Kidney glomerular epithelial cell (primary cell): ENCODE measurements at places on chromosomes 12 and 14.

DNA sequence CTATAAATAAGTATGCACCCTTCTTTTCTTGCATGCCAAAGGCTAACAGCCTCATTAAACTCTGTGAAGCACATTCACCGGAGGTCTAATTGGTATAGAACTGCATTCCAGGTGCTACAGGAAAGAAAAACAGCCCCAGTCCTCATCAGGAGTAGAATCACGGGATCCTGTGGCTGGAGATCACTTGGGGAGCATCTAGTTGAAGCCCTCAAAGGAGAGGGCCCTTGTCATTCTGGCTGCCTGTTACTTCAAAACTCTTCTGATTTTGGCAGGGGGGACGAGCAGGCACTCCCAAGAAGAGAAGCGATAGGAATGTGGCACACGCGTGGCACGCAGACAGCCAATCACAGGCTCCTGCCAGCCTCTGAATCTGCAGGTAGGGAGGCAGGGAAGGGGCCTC is 154.4 kb downstream of the TTC7B start:
- no peak for DNase-seq

GRCh38 chr12:53543539-53543938 is 36.3 kb upstream of the NPFF start:
- DNase-seq, result peak; percentile 34

GRCh38 chr12:93164103-93164880 is 213.4 kb upstream of the NUDT4 start:
- DNase-seq, result no peak

GRCh38 chr14:81727218-81727617 is 193.6 kb upstream of the SEL1L start:
- peak; percentile 79 for DNase-seq

DNA sequence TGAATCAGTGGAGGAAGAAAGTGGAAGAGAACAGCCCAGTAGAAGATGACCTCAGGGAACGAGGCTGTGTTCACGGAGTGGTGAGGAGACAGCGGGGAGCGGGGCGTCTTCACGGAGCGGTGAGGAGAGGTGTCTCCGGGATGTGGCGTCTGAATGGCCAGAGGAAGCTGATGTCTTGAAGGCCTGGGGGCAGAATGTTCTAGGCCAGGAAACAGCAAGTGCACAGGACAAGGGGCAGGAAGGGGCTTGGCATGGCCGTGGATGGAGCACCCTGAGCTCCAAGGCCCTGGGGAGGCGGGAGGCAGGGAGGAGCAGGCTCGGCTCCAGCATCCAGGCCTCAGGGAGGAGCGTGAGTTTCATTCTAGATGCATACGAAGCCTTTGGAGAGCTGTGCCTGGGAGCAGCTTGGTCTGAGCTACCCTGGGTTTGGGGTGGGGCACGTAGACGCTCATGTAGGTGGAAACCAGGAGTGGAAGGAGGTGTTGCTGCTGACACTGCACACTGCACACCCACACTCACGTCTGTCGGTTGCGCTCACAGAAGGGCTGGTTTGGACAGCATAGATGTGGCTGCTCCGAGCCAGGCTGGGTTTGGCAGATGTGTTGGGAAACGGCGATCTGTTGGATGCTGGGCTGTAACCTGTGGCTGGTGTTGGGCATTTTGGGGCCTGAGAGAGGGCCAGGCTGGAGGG is 131.6 kb downstream of the ADGRD1 start:
- DNase-seq, result no peak

- no peak for DNase-seq
Observed at GRCh38 chr12:81597928-81598604, 161.1 kb downstream of the PPFIA2 start.

- DNase-seq, result no peak
Observed at GRCh38 chr14:89814126-89814525, 140.4 kb downstream of the EFCAB11 start.

- no peak for DNase-seq
Observed at GRCh38 chr12:29552994-29553748, 55.7 kb upstream of the OVCH1 start.

DNA sequence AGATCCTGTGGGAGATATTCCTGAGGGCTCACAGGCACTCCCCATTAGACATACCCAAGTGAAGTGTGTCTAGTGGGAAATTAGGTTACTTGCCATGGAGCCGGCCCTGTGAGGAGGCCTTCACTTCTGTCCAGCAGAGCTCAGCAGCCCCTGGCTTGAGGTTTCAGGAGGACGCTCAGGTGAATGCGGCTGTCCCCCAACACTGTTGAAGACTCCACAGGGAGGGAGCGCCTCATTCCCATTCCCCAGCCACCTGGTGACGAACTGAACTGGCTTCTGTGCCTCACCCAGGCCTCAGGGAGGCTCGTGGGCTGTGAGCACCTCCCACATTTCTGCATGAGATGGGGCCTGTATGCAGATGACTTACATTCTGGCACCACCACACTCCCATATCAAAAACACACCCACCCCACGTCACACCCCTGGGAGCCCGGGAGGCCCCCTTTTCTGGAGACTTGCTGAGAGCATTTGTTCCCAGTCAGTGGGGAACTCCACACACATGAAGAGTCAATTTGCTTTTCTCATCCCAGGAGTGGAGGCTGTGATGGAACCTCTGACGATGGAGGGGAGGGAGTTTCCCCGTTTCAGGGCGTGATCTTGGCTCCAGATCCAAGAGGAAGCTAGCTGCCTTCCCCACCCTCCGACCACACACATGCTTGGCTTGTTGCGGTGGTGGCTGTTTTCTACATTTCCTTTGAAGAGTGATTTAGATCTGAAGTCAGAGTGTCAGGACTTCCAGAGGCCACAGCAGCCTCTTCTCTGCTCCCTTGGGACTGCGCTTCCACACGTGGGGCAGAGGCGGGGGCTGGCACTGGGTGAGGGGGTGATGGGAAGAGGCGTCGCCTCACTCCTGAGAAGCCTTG is 120.7 kb downstream of the ADGRD1 start:
- DNase-seq, result no peak

GRCh38 chr14:61749867-61750266 is 12.4 kb upstream of the SNAPC1 start:
- DNase-seq, result peak; percentile 52

DNA sequence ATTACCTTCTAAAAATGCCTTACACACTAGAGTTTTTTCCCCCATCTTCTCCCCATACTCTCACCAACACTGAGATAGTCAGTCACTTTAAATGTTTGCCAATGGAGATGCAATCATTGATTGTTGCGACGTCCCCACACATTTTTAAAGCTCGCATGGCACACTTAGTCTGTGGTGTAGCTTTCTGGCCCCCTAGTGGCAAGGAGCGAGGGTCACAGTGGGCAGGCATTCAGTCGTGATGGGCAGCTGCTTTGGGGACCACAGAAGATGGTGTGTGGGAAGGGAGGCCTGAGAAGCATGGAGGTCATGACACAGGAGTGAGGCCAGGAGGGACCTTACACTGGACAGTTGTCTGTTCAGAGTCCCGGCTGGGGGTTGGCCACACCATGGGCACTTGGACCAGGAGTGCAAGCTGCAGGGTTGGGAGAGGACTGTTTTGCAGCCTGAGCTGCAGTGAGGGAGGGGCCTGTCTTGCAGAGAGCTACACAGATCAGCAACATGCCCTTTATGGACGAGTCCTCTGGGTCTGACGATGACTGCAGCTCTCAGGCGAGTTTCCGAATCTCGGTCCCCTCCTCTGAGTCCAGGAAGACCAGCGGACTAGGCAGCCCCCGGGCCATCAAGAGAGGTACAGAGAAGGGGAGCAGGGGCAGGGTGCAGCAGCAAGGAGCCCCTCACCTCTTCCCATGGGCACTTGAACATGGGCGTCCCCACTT is 28.6 kb downstream of the PIGH start:
- peak; percentile 23 for DNase-seq
